ENCODE measurements at places on chromosomes 11 and 22.
A peak's percentile ranks its signal among the peaks of the same experiment; 100 is the strongest.

GRCh38 chr22:34427841-34428240, 507.6 kb upstream of the LARGE1 start:
- no peak for DNase-seq

- DNase-seq, result peak; percentile 94
Observed at GRCh38 chr11:47378010-47378835, at the start of gene SPI1. SPI1 (minus strand) TSS chr11:47378547; CDS start chr11:47378353, 194 bp downstream.

DNA sequence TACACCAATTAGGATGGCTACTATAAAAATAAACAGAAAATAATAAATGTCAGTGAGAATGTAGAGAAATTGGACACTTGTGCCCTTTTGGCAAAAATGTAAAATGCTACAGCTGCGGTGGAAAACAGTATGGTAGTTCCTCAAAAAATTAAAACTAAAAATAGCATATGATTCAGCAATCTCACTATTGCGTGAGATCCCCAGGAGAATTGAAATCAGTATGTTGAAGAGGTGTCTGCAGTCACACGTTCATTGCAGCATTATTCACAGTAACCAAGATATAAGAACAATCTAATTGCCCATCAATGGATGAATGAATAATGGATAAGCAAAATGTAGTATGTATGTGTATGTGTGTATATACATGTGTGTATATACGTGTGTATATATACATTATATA, 6.8 kb downstream of the OR52N2 start:
- peak; percentile 58 for DNase-seq

DNA sequence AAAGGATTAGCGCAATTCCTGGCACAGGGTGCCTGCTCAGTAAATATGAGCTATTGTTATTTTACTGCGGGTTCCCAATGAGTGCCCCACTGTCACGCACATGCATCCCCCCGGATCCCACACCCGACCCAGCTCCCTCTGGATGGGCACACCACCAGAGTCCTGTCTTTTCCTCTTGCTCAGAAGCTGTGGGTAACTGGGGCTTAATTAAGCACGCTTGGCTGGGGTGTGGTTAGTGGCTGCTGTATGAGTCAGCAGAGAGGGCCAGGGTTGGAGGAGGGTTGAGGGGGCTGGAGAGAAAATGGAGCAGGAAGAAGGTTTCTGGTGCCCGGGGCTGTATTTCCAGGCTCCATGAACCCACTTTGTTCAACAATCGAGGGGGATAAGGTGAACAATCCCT, 30.3 kb upstream of the NECTIN1 start:
- no peak for DNase-seq

GRCh38 chr22:37744589-37744988, 47.7 kb downstream of the TRIOBP start:
- DNase-seq, result no peak

DNA sequence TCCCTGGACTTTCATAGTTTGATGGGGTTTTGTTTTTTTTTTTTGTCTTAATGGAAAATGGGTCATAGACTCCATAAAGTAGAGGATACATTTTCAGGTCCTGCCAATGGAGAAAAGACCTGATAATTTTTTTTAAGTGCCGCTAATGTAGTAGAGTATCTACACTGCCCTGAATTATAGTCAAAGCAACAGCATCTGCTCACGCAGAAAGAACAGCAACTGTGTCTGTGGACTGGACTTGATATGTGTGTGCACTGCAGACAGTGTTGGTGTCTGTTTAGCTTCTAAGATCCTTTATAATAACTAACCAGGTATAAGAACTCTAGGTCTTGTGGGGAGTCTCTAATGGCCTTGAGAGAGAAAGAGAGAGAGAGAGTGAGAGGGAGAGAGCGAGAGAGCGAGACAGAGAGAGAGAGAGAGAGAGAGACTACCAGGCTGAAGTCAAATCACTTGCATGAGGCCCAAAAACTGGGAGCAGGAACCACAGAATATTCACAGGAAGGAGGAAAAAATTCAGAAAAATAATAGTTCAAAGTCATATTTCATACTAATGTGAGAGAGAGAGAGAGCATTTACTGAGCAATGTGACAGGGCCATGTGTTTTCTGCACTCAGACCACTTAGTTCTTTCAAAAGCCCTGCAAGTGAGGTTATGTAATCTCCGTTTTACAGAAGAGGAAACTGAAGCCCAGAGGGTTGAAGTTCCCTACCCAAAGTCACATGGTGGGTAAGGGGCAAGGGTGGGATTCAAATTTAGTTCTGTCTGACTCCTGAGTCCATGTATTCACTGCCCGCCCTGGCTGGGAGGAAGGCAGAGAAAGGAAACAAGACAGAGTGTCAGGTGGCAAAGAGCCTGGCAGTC, 8.6 kb upstream of the MIAT start:
- peak; percentile 89 for DNase-seq

DNA sequence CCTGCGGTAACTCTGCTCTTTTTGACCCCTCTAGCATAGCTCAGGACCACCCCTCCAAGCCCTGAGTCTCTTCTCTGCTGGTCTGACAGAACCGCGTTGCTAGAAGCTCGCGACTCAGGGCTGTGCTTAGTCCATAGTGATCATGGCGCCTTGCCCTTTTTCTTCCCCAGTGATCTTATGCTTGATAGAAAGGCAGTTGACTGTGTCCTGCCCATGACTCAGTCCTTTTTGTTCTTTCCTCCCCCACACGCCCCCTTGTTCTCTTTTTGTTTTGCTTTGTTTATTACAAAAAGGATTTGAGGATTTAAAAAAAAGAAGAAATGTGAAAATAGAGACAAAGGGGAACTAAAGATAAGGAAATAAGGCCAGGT, 17.5 kb downstream of the IL17RA start:
- peak; percentile 88 for DNase-seq

GRCh38 chr11:117713538-117713991, 83.5 kb downstream of the DSCAML1 start:
- no peak for DNase-seq

GRCh38 chr11:64181506-64182411, 4.2 kb upstream of the STIP1 start:
- peak; percentile 94 for DNase-seq

GRCh38 chr11:8841899-8842298, 69.1 kb upstream of the AKIP1 start:
- no peak for DNase-seq

DNA sequence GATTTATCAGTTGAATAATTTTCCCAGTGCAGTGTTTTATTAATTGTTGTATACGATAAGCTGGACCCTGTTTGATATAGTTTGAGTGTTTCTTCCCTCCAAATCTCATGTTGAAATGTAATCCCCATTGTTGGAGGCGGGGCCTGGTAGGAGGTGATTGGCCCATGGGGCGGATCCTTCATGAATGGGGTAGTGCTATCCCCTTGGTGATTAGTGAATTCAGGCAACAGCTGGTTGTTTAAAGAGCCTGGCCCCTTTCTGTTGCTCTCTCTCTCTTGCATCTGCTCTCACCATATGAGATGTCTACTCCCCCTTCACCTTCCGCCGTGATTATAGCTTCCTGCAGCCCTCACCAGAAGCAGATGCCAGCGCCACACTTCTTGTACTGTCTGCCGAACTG, 1.5 kb downstream of the OR5A1 start:
- DNase-seq, result no peak

DNA sequence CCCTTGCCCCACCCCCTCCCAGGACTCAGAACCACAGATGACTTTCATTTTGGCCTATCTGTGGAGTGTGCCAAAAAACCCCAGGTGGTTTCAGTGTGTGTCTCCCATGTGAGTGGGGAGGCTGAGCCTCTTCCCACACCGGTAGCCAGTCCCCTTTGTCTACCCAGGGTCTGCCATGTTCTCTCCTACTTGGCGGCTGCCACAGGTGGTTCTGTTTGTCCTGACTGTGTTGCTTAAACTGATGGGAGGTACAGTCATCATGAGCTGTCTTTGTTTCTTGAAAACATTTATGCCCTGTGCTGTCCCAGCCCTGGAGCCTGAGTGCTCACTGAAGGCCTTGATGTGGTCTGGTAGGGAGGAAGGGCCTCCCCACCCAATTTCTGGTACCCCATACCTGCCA, 39.7 kb upstream of the SUSD2 start:
- no peak for DNase-seq

GRCh38 chr11:80010536-80010935, 569.7 kb upstream of the TENM4 start:
- DNase-seq, result no peak

DNA sequence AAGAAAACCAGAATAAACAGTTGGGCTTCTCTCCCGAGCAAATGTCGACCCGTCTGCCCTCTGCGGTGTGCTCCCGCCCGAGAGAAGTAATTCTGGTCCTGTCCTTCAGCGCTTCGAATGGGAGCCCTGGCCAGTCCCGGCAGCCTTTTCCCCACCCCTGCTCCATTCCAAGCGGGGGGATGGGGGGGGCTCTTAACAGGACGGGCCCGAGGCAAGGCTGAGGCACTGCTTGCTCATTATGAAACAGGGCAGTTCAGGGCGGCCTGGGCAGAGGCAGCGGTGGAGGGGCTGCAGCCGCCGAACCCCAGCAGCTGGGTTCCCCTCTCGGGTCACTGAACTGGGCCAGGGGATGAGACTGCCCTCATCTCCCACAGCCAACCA, 9.1 kb downstream of the BACE1-AS start:
- DNase-seq, result no peak

GRCh38 chr11:61149624-61150615, 11.3 kb downstream of the VPS37C start:
- no peak for DNase-seq

DNA sequence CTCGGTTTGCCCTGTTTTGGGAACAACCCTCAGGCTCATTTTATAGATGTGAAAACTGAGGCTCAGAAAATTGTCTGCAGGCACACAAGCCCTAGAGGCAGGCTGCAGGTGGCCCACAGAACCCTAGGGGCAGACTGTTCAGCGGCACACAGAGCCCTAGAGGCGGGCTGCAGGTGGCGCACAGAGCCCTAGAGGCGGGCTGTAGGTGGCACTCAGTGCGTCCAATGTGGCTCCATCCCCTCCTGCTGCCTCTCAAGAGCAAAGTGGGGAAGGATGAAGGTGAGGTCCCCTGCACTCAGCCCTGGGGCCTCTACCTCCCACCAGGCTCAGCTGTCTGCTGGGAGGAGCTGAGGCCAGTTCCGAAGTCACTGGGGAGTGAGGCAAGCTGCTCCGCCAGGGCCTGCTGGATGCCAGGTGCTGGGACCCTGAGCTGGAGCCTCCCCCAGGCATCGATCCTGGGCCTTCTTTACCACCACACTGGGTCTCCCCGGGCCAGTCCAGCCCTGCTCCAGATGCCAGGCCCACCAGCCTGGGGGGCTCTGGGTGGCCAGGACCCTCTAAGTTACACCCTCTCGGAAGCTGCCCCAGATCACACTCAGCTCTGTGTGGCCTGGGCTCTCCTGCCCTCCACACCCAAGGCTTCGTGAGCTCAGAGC, 2.3 kb downstream of the ACY3 start:
- peak; percentile 34 for DNase-seq

DNA sequence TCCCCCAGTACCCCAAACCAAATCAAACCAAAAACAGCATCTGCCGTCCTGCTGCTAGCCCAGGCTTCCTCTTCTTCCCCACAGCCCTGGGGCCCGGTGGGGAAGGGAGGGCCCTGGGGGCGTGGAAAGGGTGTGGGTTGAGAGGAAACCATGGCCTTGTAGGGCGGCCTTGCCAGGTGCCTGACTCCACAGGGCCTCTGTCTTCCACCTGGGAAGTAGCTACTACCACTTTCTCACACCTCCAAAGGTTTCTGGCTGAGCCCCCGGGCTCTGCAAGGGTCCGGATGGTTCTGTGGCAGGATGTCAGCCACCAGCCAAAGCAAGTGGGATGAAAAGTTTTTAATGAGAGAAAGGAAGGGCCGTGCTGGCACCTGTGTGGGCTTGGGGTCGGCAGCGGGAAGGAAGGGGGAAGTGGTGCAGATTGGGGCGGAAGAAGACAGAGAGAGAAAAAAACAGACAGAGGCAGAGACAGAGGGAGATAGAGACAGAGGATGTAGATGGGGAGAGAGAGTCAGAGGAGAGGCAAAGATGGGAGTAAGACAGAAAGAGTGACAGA, 10.5 kb downstream of the TPST2 start:
- peak; percentile 66 for DNase-seq

DNA sequence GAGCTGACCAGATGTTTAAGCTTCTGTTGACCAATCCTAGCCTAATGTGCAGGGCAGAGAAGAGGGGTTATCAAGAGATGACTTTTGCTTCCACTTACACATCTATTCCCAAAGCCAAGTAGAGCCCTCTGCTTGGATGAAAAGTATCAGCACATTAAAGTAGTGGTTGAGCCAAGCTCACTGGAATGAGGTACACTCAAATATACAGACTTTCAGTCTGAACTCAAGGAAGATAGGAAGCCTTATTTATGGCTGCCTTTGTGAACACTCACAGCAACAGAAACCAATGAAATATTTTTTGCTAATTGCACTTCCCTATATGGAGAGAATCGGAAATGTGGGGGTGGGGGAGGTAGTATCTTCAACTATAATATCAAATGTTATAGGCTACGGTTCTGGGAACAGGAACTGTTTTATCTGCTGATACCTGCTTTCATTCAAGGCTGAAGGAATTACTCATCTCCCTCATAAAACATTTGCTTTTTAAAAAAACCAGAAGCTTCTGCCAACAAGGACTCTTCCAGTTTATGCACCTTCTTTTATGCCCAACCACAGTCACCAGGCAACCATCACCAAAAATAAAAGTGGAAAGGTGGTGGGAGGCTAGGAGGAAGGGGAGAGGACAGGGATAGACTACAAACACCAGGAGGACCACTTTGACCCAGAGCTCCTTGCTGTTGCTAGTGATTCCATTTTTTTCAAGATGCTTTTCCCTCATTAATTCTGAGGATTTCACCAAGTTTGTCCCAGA, 91.2 kb downstream of the CLPB start:
- DNase-seq, result peak; percentile 78

- DNase-seq, result peak; percentile 86
Observed at GRCh38 chr11:94583866-94584500, 16.8 kb downstream of the PIWIL4 start.

GRCh38 chr11:17197431-17197898, 10.3 kb downstream of the PIK3C2A start:
- DNase-seq, result no peak

DNA sequence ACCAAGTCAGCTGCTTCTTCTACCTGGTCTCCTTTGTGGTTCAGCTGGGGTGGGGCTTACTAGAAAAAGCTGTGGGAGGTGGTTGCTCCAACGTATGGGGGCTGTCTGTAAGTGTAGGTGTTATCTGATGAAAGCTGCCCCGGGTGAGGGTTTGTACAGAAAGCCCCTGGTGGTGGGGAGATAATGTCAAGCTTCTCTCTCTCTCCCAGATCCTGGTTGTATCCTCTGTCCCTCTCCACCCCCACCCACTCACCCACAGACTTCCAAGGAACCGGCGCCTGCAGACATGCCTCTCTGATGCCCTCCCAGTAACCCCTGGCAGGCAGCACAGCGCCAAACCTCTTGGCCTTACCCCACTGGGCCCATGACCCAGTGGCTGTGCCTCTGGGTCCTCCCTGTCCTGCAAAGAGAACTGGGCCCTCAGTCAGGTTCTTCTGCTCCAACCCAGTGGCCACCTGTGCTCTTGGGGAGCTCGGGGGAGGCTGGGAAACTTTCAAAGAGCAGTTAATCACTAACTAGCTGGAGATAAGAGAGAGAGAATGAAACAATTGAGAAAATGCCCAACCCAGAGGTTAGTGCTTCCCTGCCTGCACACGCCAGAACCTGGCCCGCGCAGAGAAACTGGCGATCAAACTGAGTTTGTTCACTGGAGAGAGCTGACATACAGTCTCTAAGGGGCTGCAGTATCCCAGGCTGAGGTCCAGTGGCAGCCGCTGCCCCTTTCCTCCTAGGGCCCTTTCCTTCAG, 20.4 kb upstream of the EHF start:
- no peak for DNase-seq

Measured in suppressor macrophage (primary cell).